ENCODE measurements at places on chromosomes 16 and 17.
A peak's percentile ranks its signal among the peaks of the same experiment; 100 is the strongest.

DNA sequence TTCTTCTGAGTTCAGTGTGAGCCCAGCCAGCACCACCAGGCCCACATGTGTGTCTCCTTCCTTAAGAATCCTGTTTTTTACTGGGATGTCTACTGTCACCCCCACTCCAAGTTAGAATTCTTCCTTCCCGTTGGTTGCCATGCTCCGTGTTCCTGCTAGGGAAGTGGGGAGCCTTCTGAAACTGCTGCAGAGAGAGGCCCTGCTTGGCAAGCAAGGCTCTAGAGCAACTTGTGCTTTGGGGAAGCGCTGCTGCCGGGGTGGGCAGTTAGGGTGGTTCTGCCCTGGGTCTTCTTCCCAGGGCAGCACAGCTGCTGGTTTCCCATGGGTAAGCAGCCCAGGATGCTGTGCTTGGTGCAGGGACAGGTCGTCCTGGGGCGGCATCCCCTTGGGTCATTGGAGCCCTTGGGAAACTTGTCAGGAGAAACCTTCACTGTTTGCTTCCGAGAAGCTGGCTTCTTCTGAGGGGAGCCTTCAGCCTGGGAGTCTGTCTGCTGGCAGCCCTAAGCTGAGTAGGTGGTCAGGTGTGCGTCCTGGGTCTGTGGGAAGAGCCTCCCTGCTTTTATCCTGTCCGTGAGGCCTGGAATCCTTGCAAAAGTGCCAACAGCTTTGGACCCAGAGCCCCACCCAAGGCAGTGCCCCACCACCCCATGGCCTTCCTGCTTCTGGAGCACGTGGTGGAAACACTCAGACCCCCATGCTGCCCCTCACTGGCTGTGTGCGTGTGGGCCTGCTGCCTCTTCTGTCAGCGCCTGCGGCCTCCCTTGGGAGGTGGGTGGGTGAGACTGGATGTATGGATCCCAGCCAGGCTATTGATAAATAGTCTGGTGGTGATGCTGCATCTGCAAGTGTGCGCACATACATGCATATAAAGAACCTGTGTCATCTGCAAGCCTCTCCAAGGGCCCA is 71.8 kb downstream of the PLD6 start:
- no peak for DNase-seq

DNA sequence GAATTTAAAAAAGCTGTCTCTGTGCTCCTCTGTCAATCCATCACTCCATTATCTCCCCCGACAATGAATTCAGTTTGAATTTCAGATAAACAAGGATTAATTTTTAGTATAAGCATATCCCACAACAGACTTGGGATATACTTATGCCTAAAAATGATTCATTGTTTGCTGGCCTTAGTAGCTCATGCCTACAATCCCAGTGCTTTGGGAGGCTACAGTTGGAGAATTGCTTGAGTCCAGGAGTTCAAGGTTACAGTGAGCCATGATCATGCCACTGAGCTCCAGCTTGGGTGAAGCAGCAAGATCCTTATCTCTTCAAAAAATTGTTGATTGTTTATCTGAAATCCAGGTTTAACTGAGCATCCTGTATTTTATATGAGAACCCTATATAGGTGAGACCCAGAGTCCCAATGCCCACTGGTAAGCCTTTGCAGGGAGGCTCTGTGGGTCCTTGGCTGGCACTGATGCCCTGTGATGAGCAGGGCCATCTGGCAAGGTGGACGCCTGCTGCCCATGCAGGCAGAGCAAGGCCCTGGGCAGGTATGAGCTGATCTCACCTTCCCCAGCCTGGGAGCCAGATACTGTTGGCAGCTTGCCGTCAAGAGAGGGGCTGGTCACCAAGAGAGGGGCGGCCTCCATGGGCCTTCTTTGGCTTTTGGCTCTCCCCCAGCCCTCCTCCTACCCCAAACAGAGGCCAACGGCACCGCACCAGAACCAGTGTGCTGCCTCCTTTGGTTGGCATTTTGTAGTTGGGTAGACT is 158.7 kb downstream of the SEC14L1 start:
- DNase-seq = no peak

DNA sequence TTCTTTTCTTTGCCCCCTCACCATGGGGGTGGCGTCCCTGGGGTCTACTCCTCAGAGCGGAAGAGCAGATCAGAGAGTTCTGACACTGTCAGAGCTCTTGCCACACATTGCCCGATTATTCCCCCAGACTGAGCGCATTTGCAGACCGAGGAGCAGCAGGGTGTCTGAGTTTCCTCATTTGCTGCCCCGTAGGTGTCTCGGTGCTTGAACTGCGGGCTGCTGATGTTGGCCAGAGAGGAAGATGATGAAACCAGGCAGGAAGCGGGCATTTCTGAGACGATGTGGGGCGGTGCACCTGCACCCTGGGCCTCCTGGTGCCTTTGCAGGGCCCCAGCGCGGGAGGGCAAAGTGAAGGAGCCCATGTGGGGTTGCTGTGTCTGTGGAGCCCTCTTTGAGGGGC is 55.2 kb downstream of the ARSG start:
- DNase-seq = peak; percentile 78

- DNase-seq = no peak
Observed at GRCh38 chr17:58270476-58271215, 10.1 kb downstream of the MPO start.

DNA sequence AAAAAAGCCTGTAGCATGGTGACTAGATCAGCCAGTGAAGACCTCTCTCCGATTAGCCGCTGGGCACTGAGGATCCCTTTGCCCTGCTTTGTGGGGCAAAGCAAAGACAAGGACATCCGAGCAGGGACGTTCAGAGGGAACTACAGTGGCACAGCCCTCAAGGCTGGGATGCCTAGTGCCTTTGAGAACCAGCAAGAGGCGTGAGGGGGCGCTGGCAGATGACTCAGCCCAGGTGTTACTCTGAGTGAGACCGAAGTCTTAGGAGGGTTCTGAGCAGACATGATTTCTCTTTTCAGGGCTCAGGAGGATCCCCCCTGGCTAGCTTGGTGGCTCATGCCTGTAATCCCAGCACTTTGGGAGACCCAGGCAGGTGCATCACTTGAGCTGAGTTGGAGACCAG is 178.6 kb downstream of the CPPED1 start:
- no peak for DNase-seq

- no peak for DNase-seq
Observed at GRCh38 chr16:46883353-46883689, 841 bp upstream of the GPT2 start.

DNA sequence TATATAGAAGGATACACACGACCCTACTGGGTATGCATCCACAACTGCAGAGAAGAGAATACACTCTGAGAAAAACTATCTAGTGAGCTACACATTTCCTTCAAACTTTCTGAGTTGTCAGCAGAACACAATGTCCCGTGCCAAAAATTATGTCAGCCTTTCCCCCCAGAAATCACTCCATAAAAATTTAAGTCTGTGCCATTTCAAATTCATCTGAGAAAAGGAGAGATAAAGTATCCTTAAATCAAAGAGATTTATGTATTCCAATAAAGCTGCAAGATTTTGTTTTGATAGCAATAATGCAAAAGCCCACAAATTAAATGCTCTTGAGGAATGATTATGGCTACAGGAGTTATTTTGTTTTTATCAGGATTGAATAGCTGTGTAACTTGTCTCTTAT is 760.1 kb downstream of the CDH11 start:
- DNase-seq = no peak

- DNase-seq = no peak
Observed at GRCh38 chr17:66944351-66945146, 20.0 kb upstream of the CACNG4 start.

- no peak for DNase-seq
Observed at GRCh38 chr17:3980381-3981014, 16.3 kb upstream of the ATP2A3 start.

DNA sequence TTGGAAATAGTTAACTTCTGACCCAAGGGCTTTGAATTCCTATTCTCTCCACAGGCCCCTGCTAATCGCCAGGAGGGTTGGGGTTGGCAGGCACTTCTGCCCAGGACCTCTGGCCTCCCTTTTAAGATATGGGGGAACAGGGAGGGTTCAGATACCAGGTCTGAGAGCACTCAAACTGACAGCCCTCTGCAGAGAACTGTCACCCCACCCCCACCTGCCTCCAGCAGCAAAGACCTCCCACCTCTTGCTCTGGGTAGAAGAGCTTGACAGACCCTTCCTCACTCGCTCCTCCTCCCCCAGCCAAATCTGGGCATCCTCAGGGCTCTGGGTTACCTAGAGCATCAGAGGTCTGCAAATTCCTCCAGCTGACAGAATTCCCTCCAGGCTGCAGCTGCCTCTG is 11.6 kb downstream of the CDH3 start:
- DNase-seq = no peak

DNA sequence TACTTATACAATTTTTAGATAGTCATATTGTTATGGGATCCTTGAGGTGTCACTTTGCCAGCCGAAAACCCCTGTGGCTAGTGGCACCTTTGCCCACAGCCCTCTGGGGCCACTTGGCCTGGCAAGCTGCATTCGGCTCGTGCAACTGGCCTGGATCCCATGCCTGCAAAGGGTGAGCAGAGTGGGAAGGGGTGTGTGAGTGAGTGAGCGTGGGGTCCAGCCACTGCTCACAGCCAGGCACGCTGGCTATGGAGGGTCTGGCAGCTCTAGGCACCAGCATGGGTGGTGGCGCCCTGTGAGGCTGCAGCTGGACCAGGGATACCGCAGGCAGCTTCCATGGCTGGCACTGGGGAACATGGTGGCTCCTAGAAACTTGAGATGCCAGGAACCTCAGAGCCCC is 49.0 kb downstream of the ESRP2 start:
- DNase-seq = no peak

DNA sequence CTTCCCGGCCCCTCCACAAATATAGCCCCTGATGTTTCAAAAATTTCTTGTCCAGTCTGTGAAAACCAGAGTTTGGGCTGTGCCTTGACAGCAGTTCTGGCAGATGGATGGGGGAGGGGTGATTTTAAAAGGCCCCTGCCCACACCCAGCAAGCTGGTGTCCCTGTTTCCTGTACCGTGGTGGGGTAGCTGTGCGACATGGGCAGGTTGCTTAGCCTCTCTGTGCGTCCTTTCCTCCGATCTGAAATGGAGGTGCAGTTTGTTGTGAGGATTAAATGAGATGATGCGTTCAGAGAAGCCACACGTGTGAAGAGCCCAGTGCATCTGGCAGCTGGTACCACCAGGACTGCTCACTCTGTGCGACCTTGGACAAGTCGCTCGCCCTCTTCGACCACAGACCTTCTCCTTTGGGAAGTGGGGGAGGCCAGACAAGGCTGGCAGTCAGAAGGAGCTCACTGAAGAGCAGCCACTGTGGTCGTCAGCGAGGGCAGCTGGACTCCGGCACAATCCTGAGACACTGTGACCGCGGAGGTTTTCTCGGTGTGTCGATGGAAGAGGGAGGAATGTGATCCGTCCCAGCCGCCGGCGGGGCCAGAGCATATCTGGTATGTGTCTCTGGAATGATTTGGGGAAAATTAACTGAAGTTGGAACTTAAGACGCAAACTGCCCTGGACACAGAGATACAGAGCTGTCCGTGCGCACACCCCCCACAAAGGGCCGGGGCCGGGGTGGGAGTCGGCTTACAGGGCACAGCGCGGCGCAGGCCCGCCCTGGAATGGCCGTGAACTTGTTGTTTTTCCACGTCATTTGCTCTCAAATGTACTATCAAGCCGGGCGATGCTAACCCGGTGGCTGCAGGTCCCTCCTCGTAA is 721 bp upstream of the WFIKKN2 start:
- no peak for DNase-seq

- no peak for DNase-seq
Observed at GRCh38 chr16:4314532-4315185, 1.2 kb upstream of the GLIS2 start.

GRCh38 chr16:49504626-49505025 is 131.0 kb downstream of the C16orf78 start:
- no peak for DNase-seq

DNA sequence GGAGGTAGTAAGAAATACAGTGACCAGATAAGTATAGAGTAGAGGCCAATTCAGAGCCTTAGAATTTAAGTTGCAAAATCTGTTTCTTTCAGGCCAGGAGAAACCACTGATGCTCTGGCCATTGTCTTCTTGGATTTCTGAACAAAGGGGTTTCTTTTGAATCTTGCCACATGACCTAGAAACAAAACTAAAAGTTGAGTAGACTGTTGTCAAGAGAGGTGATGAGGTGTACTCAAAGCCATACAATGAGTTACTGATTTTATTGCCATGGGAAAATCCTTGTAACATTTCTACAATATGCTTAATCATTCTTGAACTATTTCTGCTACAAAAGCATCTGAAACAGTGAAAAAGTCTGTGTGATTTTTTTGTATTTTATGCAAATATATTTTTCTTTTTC is 881.3 kb downstream of the CDH11 start:
- DNase-seq = no peak

DNA sequence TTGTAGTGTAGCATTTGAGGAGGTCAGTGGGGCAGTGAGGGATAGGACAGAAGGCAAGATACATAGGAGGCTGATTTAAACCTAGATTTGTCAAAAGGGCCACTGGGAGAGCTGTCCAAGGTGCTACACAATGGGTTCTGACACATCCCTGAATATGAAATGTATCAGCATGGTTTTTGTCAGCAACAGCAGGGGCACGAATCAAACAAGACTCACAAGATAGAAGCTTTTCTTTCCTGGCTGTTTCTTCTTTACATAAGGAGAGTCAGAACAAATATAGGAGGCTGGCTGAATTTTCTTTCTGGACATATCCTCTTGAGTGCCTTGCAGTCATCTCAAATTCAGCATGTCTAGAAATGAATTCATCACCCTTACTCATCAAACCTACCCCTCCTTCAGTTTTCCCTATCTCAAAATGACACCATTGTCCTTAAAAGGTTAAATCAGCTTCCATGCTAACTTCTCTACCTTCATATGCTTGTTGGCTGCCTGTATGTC is 130.5 kb downstream of the NPIPB5 start:
- DNase-seq = peak; percentile 26

- DNase-seq = no peak
Observed at GRCh38 chr16:86241681-86242080, 268.6 kb upstream of the FOXF1 start.

- DNase-seq = no peak
Observed at GRCh38 chr16:13902677-13903076, 17.3 kb upstream of the ERCC4 start.

DNA sequence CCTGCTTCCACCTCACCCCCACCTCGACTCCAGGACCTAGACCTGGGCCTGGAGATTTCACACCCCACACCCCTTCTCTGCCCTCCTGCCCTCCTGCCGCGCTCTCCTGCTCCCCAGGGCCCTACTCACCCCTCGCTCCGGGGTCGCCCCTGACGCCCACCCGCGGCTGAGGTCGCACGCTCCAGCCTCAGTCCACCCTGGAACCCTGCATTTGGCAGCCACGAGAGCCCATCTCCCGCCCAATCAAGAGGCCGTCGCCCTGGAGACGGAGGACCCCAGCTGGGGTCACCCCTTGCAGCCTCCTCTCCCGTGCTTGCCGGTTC is 16.1 kb downstream of the TLE7 start:
- DNase-seq = no peak

DNA sequence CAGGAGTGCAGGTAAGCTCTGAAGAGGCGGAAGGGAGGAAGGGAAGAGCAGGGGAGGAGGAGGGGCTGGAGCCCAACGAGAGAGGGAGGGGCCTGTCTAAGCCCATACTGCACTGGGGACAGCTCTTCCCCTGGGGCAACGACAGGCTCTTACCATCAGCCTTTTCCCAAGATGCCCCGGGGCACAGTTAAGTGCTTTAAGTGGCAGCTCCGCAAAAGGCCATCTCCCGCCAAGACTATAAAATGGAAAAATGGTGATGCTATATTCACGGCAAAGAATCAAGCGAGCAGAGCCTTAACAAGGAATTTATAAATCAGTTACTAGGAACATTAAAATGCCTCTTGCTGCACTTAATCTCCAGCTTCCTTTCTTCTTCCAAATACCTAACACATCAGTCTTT is 110.2 kb upstream of the NLRP1 start:
- DNase-seq = no peak

GRCh38 chr17:3959295-3959899 is 4.8 kb downstream of the ATP2A3 start:
- no peak for DNase-seq

- no peak for DNase-seq
Observed at GRCh38 chr17:17892009-17892408, 55.2 kb upstream of the SREBF1 start.
